ELF-1 (cell line): ENCODE measurements at places on chromosomes 5 and 9.
A peak's percentile ranks its signal among the peaks of the same experiment; 100 is the strongest.

- peak; percentile 44 for DNase-seq
Measured at GRCh38 chr5:34439601-34440000, 216.5 kb upstream of the RAI14 start.

DNA sequence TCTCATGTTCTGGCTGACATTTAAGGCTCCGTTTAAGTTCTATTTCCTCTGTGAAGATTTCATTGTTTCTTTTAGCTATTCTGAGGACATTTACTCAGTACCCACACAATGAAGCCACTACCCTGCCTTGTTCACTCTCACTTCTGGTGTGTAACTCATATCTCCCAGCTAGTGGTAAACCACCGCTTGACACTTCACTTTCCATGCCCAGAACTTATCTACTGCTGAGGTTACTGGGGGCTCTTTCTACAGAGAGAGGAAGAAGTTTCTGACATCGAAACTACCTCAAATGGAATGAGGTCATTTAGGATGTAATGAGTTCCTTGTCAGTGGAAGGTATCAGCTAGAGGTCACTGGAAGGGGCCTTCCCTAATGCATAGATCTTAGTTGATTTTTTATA is 501.5 kb downstream of the DMAC1 start:
- no peak for DNase-seq

GRCh38 chr5:147805030-147805454 is 22.5 kb upstream of the JAKMIP2 start:
- no peak for DNase-seq

- peak; percentile 44 for DNase-seq
Measured at GRCh38 chr5:179820127-179820482, 600 bp upstream of the SQSTM1 start.

GRCh38 chr9:71112866-71113265 is 8.6 kb downstream of the TRPM3 start:
- no peak for DNase-seq

- DNase-seq: no peak
Measured at GRCh38 chr9:120071760-120072159, 508.2 kb downstream of the CDK5RAP2 start.

- no peak for DNase-seq
Measured at GRCh38 chr5:54146916-54147315, 163.5 kb downstream of the ARL15 start.

- DNase-seq: no peak
Measured at GRCh38 chr5:59222687-59223511, 640.0 kb downstream of the RAB3C start.

DNA sequence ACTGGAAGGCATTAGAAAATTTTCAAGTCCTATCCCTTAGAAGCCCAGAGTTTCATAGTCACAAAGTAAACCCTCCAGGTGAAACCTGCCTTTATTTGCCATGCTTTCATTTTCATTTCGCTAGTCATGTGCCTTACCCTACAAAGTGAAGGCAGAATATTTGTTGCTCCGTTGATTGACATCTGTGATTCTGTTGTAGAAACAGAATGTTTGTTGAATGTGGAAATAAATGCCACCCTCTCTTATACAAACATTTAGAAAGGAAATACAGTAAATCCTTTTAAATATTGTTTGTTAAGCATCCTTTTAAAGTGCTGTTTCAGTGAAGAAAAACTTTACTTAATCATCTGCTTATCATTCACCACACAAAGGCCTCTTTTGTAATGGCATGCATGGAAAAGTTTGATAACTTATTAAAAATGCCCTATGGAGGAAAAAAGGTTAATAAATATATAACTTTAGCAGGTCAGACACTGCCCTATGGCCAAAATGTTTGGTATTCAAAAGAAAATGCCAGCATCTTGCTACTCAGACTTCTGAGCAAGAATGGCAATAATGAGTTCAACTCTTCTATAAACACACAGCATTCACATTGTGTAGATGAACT is 34.3 kb upstream of the CAST start:
- DNase-seq: no peak

- no peak for DNase-seq
Measured at GRCh38 chr5:150301170-150301505, 1.6 kb downstream of the ARSI start.

- DNase-seq: peak; percentile 27
Measured at GRCh38 chr9:826500-827280, 14.8 kb upstream of the DMRT1 start.

GRCh38 chr9:20207176-20207575 is 415.1 kb downstream of the MLLT3 start:
- DNase-seq: no peak

GRCh38 chr5:157108976-157109375 is at the start of gene HAVCR2:
TSS of gene HAVCR2 (minus strand) at chr5:157109044. CDS start at chr5:157108983, 61 bp downstream.
- no peak for DNase-seq

- no peak for DNase-seq
Measured at GRCh38 chr5:137398154-137398553, 101.0 kb downstream of the SPOCK1 start.

DNA sequence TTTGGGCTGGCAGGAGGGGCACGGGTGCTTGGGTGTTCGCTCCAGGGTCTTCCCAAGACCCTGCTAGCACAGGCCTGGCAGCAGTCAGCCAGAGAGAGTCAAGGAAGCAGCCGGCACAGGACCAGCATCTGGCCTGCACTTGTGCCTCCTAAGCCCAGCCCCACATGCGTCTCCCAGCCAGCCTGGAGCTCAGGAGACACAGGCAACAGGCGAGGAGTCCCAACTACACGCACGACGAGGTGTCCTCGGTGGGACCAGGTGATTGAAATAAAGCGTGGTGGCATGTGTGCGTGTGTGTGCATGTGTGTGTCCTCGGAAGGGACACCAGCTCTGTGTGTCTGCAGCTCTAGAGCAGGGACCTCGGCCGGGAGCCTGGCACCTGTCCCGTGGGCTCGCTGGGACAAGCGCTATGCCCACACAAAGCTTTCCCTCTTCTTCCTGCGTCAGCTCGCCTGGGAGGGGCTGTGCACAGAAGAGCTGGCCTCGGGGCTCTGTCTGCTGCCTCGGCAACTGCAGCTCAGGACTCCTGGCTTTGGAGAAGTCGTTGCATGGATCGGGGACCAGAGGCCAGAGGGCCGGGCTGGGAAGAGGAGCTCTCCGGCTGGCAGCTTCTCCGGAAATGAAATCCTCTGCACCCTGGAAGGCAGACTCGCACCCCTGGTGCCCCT is 14.7 kb upstream of the SLC9A3 start:
- peak; percentile 30 for DNase-seq

GRCh38 chr5:135233477-135233876 is 165.6 kb downstream of the MACROH2A1 start:
- DNase-seq: no peak

GRCh38 chr9:132894346-132894745 is 15.6 kb downstream of the SPACA9 start:
- no peak for DNase-seq

DNA sequence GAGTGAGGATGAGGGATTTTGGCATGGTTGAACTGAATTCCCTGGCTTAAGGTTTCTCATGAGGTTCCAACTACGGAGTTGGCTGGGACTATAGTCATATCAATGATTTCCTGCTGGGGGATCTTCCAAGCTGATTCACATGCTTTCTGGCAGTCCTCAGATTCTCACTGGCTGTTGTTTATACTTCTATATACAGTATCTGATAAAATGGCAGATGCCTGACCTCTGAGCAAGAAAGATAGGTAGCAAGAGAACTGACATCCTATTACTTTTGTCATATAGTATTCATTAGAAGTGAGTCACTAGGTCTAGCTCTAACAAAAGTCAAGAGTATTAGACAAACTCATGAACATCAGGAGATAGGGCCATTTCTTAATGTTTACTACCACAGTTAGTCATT is 440.9 kb upstream of the EDIL3 start:
- DNase-seq: no peak

GRCh38 chr5:43245724-43246385 is 53.8 kb downstream of the NIM1K start:
- no peak for DNase-seq

DNA sequence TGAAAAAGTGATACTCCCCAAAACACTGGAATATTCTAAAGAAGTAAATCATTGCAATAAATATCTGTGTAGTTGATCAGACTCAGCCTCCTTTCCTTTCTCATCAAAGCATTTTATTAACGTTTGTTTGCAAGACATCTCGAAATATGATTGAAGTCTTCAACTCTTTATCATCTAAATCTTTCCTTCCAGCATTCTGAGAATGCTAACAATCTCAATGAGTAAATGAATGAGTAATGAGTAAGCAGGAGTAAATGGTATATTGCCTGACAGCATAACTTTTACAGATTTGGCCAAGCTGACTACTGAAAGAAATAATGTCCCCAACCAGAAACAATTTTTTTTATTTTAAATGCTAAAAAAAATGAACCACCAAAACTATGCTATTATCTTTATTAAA is 157.1 kb downstream of the SLCO4C1 start:
- DNase-seq: no peak

GRCh38 chr5:135561266-135561665 is 17.5 kb downstream of the CXCL14 start:
- no peak for DNase-seq

GRCh38 chr5:154335065-154335448 is 110.7 kb upstream of the SAP30L start:
- DNase-seq: no peak

- DNase-seq: no peak
Measured at GRCh38 chr5:178641711-178642110, 14.9 kb upstream of the CLK4 start.

DNA sequence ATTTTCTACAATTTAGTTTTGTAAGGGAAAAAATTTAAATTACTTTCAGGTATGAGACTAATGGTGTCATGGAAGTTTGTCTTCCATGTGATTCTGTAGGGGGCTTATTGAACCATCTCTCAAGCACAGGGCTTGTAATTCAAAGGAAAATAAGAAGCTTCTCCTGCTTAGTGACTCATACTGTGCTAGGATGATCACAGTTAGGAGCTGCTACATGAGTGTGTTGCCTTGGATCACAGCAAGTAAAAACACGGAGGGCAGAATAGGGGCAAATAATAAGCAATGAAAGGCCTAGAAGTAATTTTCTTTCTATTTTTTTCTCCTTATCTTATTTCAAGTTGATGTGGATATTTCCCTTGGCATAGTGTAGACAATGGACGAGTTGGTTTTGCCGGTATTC is 28.9 kb downstream of the TMEM167A start:
- DNase-seq: no peak

- DNase-seq: peak; percentile 55
Measured at GRCh38 chr5:82338771-82339373, 60.7 kb upstream of the RPS23 start.

GRCh38 chr9:129697656-129698253 is 32.3 kb downstream of the PRRX2 start:
- DNase-seq: no peak

DNA sequence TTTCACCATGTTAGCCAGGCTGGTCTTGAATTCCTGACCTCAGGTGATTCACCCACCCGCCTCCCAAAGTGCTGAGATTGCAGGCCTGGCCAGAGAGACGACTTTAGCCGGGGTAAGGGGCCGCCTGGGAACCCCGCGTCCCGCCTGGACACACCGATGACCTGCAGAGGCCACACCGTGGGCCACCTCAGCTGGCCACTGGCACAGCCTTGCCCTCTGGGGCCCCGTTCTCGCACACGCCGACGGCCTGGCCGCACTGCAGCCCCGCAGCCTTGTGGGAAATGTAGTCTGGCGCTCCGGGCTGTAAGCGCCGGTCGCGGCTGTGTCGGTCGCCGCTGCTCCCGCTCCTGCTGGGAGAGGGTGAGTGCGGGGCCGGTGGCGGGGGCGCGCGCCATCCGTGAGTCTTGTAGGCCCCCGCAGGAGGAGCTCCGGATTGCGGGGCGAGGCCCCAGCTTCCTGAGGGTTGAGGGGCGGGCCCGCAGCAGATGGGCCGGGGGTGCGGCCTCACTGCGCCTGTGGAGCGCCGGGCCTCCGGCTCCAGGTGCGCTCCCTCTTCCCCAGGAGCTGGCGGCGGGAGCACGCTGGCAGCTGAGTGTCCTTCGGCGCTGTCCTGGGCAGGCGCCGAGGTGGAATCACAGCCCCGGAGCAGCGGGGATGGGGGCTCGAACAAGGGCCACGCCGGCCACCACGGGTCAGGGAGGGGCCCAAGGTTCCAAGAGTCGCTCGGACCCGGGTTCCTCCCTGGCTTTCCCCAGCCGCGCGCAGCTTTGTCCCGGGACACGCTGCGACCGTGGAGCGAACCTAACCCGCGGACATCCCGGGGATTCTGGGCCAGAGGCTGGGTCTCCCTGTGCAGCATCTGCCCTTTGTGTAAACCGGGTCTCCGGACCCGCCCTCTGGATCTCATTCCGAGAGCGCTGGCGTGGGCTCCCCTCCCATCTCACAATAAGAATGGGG is at the start of gene ZFP2:
Gene ZFP2, plus strand, starts transcription at position 299 of the 957 bp plus-strand sequence. CDS start 35,401 bp downstream, outside the sequence.
- peak; percentile 83 for DNase-seq

DNA sequence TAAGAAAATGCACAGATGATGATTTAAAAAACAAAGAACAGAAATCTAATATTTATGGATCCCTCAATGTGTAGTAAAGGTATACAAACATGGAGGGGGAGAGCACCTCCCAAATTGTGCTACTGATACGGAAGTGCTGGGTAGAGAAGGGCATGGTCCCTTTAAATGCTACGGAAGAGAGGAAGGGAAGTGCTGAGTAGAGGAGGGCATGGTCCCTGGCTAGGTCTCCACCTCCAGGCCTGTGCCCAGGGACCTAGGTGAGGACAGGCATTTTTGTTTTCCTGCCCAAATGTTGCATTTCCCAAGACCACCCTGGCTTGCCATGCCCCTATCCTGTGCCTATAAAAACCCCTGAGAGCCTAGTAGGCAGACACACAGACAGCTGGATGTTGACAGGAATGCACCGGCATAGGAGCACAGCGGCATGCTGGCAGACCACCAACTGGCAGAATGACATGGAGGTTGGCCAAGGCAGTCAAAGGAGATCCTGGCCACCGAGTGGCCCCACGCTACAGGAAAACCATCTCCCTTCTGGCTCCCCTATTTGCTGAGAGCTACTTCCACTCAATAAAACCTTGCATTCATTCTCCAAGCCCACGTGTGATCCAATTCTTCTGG is 62.1 kb upstream of the SPDL1 start:
- DNase-seq: no peak

GRCh38 chr5:141529873-141530272 is 41.0 kb downstream of the PCDHGC5 start:
- DNase-seq: no peak

GRCh38 chr5:100902440-100903038 is 543 bp downstream of the ST8SIA4 start:
- DNase-seq: peak; percentile 36

DNA sequence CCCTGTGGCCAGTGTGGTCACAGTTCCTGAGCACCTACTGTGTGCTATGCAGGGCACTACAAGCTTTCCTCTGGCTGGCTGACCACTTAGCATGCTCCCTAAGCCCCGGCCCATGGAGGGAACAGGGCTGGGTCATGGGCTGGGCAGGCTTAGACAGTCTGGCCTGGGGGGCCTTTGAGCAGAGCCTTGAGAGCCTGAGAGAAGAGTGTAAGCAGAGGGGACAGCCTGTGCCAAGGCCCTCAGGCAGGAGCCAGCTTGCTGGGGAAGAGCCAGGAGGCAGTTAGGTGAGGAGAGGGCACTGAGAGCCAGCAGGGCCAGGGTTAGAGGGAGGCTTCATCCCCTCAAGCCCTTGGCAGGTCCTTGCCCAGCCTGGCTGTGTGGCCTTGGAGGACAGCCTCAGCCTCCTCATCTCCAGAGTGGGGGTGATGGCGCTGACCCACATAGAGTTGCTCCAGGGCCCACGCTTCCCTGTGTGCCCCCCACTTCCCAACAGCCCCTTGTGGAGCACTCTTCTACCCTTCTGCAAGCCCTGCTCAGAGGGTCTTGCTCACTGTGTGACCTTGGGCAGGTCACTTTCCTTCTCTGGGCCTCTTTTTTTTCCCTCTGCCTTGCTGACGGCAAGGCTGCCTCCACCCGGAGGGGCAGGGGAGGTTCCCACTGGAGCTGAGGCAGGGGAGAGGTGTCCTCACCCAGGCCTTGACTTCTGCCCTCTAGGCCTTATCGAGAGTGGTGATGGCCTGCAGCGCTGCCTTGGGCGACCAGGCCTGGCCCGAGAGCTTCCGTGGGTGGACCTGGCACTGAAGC is 107.1 kb downstream of the PHF2 start:
- peak; percentile 3 for DNase-seq
